Bladder microvascular endothelial cell (primary cell): ENCODE measurements at places on chromosomes 12 and 14. TPM values are rescaled to one million over a fixed set of nuclear protein-coding genes. Genes with fewer than 3 reads are reported as not detected.

SMCO2 gene
- total RNA-seq, result 0.32 and 0.57 TPM in 2 replicates

CFAP251 gene
- 1.1 and 5.9 TPM in 2 replicates for total RNA-seq

CBLN3 gene
- total RNA-seq, result 1.5 and 3.0 TPM in 2 replicates

ALX1 gene
- 0.16 and 0.76 TPM in 2 replicates for total RNA-seq

PCNX1 gene
- total RNA-seq, result 20.9 and 65.1 TPM in 2 replicates

OAS1 gene
- total RNA-seq, result 7.1 and 31.3 TPM in 2 replicates

PLEK2 gene
- 1.1 and 4.7 TPM in 2 replicates for total RNA-seq
